ENCODE measurements at places on chromosomes 4 and X. TPM values are rescaled to one million over a fixed set of nuclear protein-coding genes. Genes with fewer than 3 reads are reported as not detected.
A peak's percentile ranks its signal among the peaks of the same experiment; 100 is the strongest.

DNA sequence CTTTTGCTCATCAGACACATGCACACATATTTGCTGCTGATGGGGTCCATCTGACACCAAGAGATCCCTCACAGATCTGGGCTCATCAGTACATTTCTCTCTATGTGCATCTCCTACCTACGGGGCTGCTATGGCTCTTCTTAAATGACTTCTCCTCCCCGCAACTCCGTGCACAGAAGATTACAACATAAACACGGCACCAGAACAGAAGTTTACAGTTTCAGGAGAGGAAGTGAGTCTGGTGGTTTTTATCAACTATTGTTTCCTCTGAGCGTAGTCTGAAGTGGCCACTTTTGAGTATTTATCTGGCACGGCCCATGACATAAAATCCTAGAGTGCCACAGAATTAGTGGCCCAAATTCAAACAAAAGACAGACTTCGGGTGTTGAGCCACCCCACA is 263.8 kb downstream of the PRDM5 start:
- no peak for DNase-seq
- no peak overlapping the region for H3K27ac ChIP-seq
- no peaks in the 10 kb centered on the region for H3K36me3 ChIP-seq
- no peaks in the 10 kb centered on the region for H3K4me1 ChIP-seq
- no peaks in the 10 kb centered on the region for H3K27me3 ChIP-seq

GRCh38 chr4:182082910-182083309 is 160.3 kb upstream of the TENM3 start:
- DNase-seq = no peak
- no peaks in the 10 kb centered on the region for H3K4me1 ChIP-seq
- no peak overlapping the region for H3K27ac ChIP-seq
- no peaks in the 10 kb centered on the region for H3K27me3 ChIP-seq

GRCh38 chr4:183081116-183081469 is 18.0 kb upstream of the WWC2 start:
- no peak overlapping the region for H3K27ac ChIP-seq
- no peaks in the 10 kb centered on the region for H3K36me3 ChIP-seq
- no peaks in the 10 kb centered on the region for H3K27me3 ChIP-seq
- H3K4me3 ChIP-seq = no peak overlapping the region
- no peaks in the 10 kb centered on the region for H3K4me1 ChIP-seq
- no peak for DNase-seq

- H3K27ac ChIP-seq = no peak overlapping the region
- H3K36me3 ChIP-seq = no peaks in the 10 kb centered on the region
- H3K4me1 ChIP-seq = no peaks in the 10 kb centered on the region
These were observed 241.4 kb upstream of the EPHA5 start for GRCh38 chr4:65911720-65912119.

PLXNB3 gene
- polyA plus RNA-seq = 0.66 TPM

DNA sequence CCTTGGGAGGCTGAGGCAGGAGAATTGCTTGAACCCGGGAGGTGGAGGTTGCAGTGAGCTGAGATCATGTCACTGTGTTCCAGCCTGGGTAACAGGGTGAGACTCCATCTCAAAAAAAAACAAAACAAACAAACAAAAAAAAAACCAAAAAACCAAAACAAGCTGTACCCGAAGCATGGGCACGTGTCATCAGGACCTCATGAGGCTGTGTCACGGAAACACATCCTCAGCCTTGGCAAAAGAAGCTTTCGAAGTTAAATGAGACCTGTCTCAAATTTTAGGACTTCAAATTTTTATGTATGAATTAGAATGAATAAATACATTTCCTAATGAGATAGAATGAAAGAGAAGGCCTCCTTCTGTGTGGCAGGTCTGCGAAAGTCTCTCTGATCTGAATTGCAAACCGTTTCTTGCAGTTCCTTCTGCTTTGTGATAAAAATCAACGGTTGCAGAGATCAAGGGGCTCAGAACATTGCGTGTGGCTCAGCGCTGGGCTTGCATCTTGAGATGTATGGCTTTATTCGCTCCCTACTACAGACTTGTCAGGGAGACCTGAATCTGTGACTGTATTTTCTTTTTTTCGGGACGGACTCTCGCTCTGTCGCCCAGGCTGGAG is 19.5 kb upstream of the CRLF2 start:
- no peak for DNase-seq
- no peaks in the 10 kb centered on the region for H3K36me3 ChIP-seq
- no peak overlapping the region for H3K4me3 ChIP-seq
- no peak overlapping the region for H3K27ac ChIP-seq
- H3K27me3 ChIP-seq = no peaks in the 10 kb centered on the region

PDZD4 gene
- 11.5 TPM for polyA plus RNA-seq

DNA sequence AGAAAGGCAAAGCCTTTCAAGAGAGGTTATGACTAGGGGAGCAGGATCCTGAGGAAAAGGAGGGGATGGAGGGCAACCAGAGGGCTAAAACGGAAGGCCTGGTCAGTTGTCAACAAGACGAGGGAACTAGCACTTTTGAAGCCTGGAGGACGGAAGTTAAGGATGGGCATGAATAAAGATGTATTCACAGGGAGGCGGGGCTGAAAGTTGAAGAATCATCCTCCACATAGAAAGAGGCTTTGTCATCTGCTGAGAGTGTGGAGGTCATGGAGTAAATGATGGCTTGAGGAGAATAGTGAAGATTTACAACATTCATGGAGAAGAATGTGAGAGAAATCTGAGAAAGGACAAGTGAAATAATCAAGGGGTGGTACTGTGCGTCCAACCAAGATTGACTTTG is 137.5 kb downstream of the MAGEB17 start:
- no peaks in the 10 kb centered on the region for H3K27me3 ChIP-seq
- DNase-seq = no peak
- H3K4me1 ChIP-seq = no peaks in the 10 kb centered on the region
- H3K36me3 ChIP-seq = no peaks in the 10 kb centered on the region

DNA sequence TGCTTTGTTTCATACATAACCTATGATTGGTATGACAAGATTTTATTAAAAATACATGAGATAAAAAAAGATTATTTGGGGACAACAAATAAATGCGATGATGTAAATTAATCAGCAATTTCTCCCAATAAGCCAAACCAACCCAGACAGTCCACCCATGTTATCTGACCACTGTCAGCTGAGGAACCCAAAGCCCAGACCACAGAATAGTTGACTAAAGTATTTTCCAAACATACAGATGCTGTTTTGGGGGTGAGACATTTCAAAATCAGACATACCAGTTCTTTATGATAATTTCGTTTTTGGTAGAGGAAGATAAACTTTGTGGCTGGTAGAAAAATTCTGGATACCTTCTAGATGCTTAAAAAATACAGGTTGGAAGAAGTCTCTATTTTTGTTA is 650.8 kb upstream of the FAM241A start:
- no peaks in the 10 kb centered on the region for H3K36me3 ChIP-seq
- no peaks in the 10 kb centered on the region for H3K27me3 ChIP-seq
- DNase-seq = no peak
- H3K4me1 ChIP-seq = no peaks in the 10 kb centered on the region
- no peak overlapping the region for H3K27ac ChIP-seq

ZFP92 gene
- polyA plus RNA-seq = 3.8 TPM

- H3K36me3 ChIP-seq = peaks cover 38% of the 10 kb centered on the region
- H3K4me1 ChIP-seq = no peaks in the 10 kb centered on the region
- no peak overlapping the region for H3K4me3 ChIP-seq
- H3K27me3 ChIP-seq = no peaks in the 10 kb centered on the region
- DNase-seq = no peak
These were observed 108.9 kb downstream of the CDS1 start for GRCh38 chr4:84691800-84692199.

GRCh38 chrX:108156082-108156481 is 64.5 kb downstream of the ATG4A start:
- no peak overlapping the region for H3K27ac ChIP-seq
- DNase-seq = no peak
- H3K4me1 ChIP-seq = no peaks in the 10 kb centered on the region
- peaks cover 3% of the 10 kb centered on the region for H3K36me3 ChIP-seq
- no peaks in the 10 kb centered on the region for H3K27me3 ChIP-seq

WDR17 gene
- polyA plus RNA-seq = 0.45 TPM

SSX2B gene
- not detected for polyA plus RNA-seq

FGD1 gene
- 0.81 TPM for polyA plus RNA-seq

DNA sequence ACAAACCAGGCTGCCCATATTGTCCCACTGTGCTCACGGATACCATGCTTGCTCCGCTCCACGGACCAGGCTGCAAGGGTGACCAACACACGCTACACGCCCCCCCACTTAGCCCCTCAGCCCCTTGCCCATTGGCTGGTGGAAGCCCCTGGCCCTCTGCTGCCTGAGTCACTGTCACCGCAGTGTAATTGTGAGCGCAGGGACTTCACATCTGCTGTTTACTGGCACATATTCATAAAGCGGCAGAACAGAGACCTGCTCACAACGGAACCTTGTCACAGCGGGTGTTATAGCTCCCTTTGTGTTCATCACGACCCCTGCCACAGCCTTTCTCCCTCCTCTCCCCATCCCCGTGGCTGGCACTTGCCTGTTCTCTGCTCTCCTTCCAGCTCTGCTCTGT is 83.7 kb downstream of the PSAPL1 start:
- no peak for DNase-seq
- H3K4me3 ChIP-seq = no peak overlapping the region
- H3K27ac ChIP-seq = no peak overlapping the region
- H3K4me1 ChIP-seq = no peaks in the 10 kb centered on the region
- no peaks in the 10 kb centered on the region for H3K36me3 ChIP-seq

PRICKLE3 gene
- 6.8 TPM for polyA plus RNA-seq

DNA sequence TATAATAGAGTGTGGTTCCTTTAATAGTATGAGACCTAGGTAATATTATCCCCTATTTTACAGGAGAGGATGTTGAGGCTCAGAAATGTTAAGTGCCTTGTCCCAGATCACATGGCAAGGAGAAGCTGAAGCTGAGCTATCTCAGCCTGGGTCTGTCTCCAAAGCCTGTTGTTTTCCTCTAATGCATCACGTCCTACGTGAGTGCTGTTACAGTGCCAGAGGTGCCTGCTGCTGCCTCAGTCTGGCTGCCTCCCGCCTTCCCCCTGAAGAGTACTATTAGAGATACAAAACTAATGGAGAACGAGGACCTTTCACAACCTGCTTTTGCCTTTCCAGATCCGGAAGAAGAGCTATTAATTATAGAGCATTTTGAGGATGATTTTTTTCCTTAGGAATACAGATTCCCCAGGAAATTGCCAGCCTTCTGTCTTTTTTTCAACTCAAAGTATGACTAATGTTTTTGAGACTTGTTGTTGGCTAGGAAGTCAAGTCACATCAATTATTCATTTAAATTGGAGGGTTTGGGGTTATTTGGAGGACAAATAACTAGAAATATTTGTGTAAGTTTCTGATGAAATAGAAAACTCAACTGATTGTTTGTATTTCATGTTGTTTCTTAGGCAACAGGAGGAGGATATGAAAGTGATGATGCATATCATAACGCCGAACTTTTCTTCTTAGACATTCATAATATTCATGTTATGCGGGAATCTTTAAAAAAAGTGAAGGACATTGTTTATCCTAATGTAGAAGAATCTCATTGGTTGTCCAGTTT is 43.9 kb upstream of the MTMR1 start:
- no peaks in the 10 kb centered on the region for H3K4me1 ChIP-seq
- DNase-seq = peak; percentile 1
- no peaks in the 10 kb centered on the region for H3K27me3 ChIP-seq
- no peak overlapping the region for H3K4me3 ChIP-seq

DNA sequence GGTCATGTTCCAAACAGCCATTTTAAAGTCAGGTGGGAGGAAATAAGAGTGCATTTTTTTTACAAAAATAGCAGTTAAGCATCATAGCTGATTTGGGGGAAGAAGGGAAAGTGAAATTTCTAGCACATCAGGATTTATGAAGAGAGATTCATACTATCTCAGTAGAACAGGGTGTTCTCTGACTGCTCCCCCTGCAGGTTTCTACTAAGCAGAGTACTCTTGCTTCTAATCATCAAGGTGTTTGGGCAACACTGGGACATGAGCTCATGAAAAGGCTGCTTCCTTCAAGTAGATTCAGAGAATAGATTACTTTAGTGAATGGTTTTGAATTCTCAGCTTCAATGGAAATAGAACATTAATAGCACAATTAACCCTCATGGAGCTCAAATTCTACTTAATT is 591.4 kb upstream of the PCDH10 start:
- no peaks in the 10 kb centered on the region for H3K4me1 ChIP-seq
- no peak for DNase-seq
- no peaks in the 10 kb centered on the region for H3K36me3 ChIP-seq
- no peaks in the 10 kb centered on the region for H3K27me3 ChIP-seq
- no peak overlapping the region for H3K4me3 ChIP-seq

PRSS12 gene
- polyA plus RNA-seq = 5.1 TPM

- no peak for DNase-seq
- H3K27ac ChIP-seq = no peak overlapping the region
- H3K27me3 ChIP-seq = no peaks in the 10 kb centered on the region
These were observed 14.2 kb downstream of the COL4A5 start for GRCh38 chrX:108453841-108454240.

DNA sequence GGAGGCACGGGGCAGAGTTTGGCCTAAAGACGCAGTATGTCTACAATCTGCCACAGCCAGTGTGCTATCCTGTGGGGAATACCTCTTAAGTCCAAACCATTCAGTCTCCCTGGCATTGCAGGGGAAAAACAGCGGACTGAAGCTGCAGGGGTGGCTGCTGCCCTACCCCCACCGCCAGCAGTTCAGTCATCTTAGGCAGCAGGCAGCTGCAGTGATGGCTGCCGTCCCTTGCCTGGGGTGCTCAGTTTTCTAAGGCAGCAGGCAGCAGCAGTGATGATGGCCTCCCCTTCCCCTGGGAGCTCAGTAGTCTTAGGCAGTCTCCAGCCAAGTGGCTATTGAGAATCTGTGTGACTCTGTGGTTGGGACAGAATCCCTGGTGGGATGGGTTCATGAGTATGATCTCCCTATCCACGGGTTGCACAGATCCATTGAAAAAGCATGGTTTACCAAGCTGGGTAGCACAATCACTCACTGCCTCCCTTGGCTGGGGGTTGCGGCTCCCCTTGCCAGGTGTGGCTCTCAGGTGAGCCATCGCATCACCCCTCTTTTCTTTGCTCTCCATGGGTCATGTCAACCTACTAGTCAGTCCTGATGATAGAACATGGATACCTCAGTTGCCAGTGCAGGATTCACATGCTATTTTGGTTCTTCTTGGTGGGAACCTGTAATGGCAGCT is 48.9 kb upstream of the GRID2 start:
- no peak overlapping the region for H3K27ac ChIP-seq
- H3K4me3 ChIP-seq = no peak overlapping the region
- no peaks in the 10 kb centered on the region for H3K4me1 ChIP-seq
- DNase-seq = no peak

DNA sequence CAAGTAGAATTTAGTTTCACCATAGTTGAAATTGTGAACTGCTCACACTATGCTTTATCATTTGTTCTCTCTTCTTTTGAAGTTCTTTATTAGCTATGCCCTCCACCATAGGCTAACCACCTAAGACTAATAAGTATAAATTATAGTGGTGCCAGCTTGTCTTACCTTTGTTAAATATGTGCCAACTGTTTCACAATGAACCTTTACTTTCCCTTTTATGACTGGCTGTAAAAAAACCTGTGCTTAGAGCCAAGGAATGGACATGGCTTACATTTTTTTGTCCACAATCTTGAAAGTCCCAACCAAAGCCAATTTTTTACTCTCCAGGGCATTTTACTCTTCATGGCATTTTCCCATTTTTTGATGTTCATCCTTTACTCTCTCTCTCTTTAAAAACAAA is 123.5 kb upstream of the LEF1 start:
- no peaks in the 10 kb centered on the region for H3K4me1 ChIP-seq
- H3K4me3 ChIP-seq = no peak overlapping the region
- no peaks in the 10 kb centered on the region for H3K36me3 ChIP-seq

Data from small intestine (tissue), 16 donors.